ENCODE measurements at places on chromosomes 4 and X.

- no peak for DNase-seq
Observed at GRCh38 chr4:41939016-41939626, 3.9 kb downstream of the TMEM33 start.

DNA sequence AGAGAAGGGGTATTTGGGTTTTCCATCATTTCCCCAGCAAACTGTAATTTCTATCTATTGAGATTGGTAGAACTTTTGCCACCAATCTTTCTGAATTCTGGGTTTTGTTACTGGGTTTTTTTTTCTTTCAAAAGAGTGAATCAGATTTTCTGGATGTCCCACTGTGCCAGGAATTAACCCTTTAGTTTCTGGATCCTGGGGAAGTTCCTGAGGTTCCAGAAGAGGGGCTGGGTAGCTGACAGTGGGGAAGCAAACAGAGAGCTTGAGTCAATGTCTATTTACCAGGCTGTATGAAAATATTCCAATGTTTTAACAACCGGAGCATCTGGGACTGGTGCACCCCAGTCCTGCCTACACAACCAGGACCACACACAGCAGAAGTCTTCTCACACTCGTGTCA lies 25.8 kb upstream of the SOD3 start:
- DNase-seq, result no peak

DNA sequence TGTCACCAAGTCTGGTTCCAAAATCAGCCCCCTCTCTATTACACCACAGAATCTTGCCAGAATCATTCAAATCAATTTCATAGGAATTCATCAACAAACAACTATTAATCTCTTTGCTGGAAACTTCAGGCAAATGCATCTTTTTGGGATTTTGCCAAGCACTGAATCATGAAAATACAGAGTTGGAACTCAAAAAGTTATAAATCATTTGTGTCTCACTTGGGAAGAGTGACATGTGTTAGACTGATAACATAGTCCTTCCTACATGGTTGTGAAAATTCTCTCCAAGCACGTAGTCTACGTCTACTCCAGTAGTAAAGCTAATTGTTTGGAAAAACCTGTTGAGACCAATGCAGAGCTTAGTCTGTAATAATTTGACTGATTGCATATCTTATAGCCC lies 19.0 kb downstream of the CXCL8 start:
- DNase-seq, result no peak

DNA sequence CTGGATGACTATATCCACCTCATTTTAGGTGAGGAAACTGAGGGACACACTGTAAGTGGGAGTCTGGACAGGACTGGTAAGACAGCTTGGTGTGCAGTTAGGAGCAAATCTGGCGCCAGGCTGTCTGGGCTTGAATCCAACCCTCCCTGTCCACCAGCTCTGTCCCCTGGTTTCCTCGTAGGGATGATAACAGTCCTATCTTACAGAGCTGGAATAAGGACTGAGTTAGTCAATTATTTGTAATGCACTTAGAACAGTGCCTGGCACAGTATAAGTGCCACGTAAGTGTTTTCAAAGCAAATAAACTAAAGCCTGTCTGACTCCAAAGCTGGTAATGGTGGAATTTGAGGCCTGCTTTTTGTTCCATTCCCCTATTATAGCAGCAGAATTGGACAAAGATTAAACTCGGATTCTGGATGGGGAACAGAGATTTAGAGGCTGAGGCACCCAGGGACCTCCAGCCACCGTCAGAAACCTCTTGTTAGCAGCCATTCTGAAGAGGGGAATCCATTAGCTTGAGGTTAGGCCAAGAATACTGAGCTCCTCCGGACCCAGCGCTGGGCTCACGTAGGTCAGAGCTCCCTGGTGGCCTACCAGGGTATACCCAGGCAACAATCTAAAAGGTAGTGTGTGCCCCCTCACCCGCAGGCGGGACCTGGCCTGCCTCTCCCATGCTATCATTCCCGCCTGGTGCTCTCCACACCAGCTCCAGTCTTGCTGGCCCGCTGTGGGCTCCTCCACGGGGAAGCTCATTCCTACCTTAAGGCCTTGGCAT lies 102.1 kb downstream of the UCHL1 start:
- no peak for DNase-seq

DNA sequence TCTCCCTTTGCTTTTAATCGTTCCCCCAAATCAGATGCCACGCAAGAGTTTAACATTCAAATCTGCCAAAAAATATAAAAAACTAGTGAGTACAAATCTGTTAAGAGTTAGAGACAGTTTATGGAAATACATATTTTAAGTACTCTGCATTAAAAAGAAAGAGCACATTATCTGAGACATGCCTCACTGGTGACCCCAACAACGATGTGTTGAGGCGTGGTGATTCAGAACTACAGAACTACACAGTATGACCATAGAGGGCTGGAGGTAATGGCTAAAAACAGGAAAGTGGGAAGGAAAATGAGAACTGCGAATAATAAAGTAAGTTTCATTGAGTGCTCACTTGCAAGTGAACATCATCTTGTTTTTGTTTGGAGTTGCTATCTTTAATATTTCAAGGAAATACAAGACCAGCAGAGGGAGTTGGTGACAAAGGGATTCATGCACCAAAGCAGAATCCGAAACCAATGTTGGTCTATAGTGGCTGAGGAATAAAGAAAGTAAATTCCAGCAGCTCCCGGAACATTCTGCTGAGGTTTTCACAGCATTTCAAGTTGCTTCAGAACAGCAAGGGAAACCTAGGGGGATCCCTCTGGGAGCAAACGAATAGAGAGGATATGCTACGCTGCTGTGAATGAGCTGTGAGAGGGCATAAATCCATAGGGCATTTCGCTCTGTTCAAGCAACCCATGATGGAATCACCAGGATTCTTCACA lies 92.2 kb downstream of the DCHS2 start:
- DNase-seq, result no peak

DNA sequence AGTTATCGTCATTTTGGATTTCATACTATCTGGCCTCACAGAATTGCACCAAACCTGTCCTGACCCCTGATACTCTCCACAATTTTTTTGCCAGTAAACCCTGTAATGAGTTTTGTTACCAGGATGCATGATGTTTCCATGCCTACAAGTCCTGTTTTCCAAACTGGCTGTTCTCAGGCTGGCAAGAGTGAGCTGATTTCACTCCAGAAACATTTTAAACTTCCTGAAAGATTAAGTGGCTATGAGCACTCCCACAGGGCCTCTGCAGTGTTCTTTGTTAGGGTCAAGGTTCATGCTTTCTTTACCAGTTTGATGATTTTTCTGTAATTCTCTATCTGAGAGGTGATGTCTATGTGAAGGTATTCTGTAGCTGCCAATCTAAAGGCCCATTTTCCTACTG lies 31.7 kb upstream of the PDLIM3 start:
- no peak for DNase-seq

GRCh38 chrX:80792205-80792604 lies 17.5 kb downstream of the BRWD3 start:
- no peak for DNase-seq

All from stimulated activated CD8-positive, alpha-beta memory T cell treated with anti-CD3 and anti-CD28 coated beads, Interleukin-7, amount 100 ng/mL, for 1 hour (primary cell).